ENCODE measurements at places on chromosomes 13 and 19.
A peak's percentile ranks its signal among the peaks of the same experiment; 100 is the strongest.

- H3K4me3 ChIP-seq, result peak overlapping the region; percentile 1
- peak overlapping the region; percentile 83 for H3K27ac ChIP-seq
- DNase-seq, result peak; percentile 81
- H3K4me1 ChIP-seq, result peaks cover 55% of the 10 kb centered on the region
- H3K27me3 ChIP-seq, result no peaks in the 10 kb centered on the region
Observed at GRCh38 chr19:6233056-6233826, 46.5 kb downstream of the MLLT1 start.

GRCh38 chr19:1844513-1845124, 3.7 kb downstream of the REXO1 start:
- H3K4me1 ChIP-seq, result peaks cover 67% of the 10 kb centered on the region
- no peak overlapping the region for H3K27ac ChIP-seq
- DNase-seq, result no peak

GRCh38 chr19:55619286-55619685, 5.1 kb downstream of the ZNF784 start:
- peaks cover 9% of the 10 kb centered on the region for H3K36me3 ChIP-seq
- peaks cover 4% of the 10 kb centered on the region for H3K4me1 ChIP-seq
- no peak for DNase-seq
- no peaks in the 10 kb centered on the region for H3K27me3 ChIP-seq
- H3K27ac ChIP-seq, result no peak overlapping the region

- no peak overlapping the region for H3K27ac ChIP-seq
- DNase-seq, result no peak
- no peaks in the 10 kb centered on the region for H3K27me3 ChIP-seq
- peaks cover 10% of the 10 kb centered on the region for H3K4me1 ChIP-seq
Observed at GRCh38 chr13:59442461-59442860, 721.3 kb downstream of the DIAPH3 start.

GRCh38 chr13:65631078-65631477, 1599.1 kb downstream of the PCDH9 start:
- no peaks in the 10 kb centered on the region for H3K36me3 ChIP-seq
- DNase-seq, result no peak
- H3K27ac ChIP-seq, result no peak overlapping the region

DNA sequence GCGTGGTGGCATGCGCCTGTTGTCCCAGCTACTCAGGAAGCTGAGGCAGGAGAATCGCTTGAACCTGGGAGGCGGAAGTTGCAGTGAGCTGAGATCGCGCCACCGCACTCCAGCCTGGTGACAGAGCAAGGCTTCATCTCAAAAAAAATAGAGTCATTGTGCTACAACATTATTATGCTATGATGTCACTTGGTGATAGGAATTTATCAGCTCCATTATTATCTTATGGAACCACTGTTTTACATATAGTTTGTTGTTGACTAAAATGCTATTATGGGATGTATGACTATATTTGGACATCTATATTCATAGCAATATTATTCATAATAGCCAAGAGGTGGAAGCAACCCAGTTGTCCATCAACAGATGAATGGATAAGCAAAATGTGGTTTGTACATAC, 26.4 kb upstream of the SLC7A1 start:
- H3K27ac ChIP-seq, result no peak overlapping the region
- H3K36me3 ChIP-seq, result no peaks in the 10 kb centered on the region
- DNase-seq, result no peak

- no peaks in the 10 kb centered on the region for H3K4me1 ChIP-seq
- H3K36me3 ChIP-seq, result no peaks in the 10 kb centered on the region
- H3K27me3 ChIP-seq, result no peaks in the 10 kb centered on the region
- H3K27ac ChIP-seq, result no peak overlapping the region
Observed at GRCh38 chr13:76929320-76929719, 19.0 kb upstream of the ACOD1 start.
